Sigmoid colon (tissue), 7 donors: ENCODE measurements at places on chromosomes 12 and 14. TPM values are rescaled to one million over a fixed set of nuclear protein-coding genes. Genes with fewer than 3 reads are reported as not detected.

Gene CNTN1
- total RNA-seq = 23.2 TPM

Gene MYH6
- total RNA-seq = not detected

Gene CCNT1
- 22.4 TPM for total RNA-seq

Gene ACRBP
- 1.4 TPM for total RNA-seq

Gene ACSS3
- total RNA-seq = 9.9 TPM

Gene PARP11
- 5.8 TPM for total RNA-seq

DNA sequence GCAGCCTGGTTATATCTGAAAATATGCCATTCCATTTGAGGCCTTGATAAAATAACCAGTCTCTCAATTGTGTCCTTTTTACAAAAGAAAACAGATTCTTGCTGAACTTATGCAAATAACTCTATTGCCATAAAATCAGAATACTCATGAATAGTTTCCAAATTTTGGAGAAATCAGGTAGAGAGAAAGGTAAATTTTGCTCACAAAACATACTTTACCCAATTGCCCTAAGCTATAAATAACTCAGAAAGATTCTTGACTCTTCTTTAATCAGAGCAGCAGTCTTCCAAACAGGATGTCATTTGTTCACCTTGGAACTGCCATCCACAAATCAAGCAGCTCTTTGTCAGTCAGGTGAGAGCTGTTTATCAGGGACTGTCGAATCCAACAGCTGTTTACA lies 12.6 kb downstream of the ZNF26 start:
- no peak for DNase-seq

DNA sequence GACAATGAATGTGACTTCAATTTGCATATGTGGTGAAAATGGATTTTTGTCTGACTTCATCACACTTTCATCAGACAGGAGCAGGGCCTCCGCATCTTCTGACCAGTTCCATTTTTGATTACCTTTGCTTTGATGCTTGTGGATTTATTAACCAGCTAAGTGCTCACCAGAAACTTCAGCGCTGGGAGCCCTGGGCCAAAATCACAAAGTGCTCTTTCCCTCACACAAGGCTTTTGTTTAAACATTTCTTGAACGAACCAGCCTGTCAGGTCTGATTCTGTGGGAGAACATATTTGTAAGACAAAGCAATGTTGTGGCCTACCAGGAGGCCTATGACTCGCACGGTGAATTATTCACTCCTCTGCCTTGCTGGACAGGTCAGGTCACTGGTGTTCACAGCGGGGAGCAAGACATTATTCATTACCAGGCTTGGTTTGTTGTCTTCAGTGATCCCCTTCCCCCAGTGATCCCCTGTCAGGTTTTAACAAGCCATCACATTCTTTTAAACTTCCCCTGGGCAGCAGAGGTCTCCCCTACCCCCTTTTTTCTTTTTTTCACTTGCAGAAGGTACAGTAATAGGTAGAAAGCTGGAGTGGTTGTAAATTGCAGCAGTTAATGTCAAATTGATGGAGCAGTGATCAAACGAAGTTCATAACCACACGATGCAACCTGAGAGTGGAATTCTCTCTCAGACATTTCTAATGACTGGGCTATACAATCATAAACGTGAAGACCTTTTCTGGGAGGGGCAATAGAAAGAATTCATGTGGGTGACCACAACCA lies 167.5 kb upstream of the PRICKLE1 start:
- DNase-seq = no peak

DNA sequence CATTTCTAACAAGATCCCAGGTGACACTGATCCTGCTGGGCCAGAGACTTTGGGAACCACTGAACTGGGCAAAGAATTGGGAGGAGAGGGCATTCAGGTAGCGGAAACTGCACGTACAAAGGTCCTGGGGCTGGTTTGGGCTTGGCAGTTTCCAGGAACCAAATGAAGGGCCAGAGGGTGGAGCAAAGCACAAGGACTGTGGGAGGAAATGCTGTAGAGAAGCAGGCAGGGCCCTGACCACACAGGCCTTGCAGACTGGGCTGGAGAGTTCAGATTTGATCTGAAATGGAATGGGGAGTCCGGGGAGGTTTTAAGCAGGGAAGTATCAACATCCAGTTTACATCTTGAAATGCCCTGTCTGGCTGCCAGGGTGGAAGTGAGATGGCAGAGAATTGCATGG lies 195.1 kb downstream of the PHETA1 start:
- DNase-seq = no peak

GRCh38 chr12:89935850-89936249 lies 227.2 kb upstream of the ATP2B1 start:
- no peak for DNase-seq

DNA sequence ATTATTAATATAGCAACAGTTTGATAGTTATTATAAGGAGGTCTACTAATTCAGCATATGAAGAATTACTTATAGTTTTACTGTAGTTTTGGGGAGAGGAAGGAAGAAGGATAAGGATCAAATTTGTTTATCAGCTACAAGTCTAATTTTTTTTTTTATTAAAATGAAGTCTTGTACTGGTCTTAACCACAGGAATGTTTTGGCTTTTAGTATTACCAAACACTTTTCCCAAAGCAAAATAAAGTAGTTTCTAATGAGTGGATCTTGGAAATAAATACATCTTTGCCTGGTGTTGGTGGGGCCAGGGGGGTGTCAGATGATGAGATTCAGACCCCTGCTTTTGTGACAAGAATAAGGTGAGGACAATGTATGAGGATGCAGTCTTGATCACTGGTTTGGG lies 57.2 kb upstream of the ZDHHC17 start:
- no peak for DNase-seq

DNA sequence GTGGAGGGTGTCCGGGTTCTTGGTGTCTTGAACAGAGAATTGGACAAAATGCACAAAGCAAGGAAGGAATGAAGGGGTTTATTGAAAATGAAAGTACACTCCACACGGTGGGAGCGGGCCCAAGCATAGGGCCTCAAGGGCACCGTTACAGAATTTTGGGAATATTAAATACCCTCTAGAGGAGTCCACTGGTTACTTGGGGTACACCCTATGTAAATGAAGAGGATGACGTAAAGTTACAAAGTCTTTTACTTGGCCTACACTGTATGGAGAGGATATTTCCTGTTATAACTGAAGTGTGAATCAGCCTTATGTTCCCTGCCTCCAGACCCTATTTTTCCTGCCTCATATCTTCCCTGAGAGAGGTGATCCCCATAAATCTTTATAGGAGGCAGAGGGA lies 102.6 kb downstream of the RIN3 start:
- no peak for DNase-seq

GRCh38 chr14:38762426-38762825 lies 340.6 kb downstream of the SEC23A start:
- DNase-seq = no peak

- no peak for DNase-seq
Measured at GRCh38 chr12:81968421-81968820, 209.3 kb upstream of the PPFIA2 start.

GRCh38 chr12:19382111-19382526 lies 57.2 kb upstream of the AEBP2 start:
- peak; percentile 14 for DNase-seq

- DNase-seq = no peak
Measured at GRCh38 chr12:43095669-43096280, 456.2 kb downstream of the ADAMTS20 start.

DNA sequence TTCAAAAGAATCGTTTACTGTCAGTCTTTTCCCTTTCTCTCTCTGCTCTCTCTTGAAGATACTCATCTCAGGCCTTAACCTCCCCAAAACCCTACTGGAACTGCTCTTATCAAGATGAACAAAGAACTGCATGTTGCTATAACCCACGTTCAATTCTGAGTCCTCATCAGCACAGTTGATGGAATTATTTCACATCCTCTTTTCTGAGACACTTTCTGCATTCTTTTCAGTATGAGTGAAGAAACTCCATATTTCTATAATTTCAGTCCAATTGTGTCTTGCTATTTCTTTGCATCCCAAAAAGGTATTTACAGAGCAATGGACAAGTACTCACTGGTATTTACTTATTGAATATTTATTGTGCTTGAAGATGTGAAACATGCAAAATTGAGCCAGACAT lies 160.1 kb upstream of the CPNE8 start:
- DNase-seq = no peak

DNA sequence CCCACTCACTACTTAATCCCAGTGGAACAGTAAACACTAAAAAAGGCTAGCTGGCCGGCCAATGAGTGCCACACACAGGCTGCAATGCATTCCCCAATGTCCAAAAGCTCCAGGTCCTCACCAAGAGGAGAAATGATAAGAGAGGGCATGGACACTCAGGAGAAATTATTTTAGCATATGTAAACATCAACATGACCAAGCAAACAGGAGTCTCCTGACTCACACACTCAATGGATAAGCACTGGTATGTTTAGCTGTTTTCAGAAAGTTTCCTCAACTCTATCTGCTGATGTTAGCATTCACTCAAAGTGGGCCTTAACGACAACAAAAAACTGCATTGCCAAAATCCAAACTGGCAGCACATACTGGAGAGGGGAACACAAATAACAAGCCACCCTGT lies 105.0 kb downstream of the SLC2A13 start:
- no peak for DNase-seq

- DNase-seq = no peak
Measured at GRCh38 chr14:35045798-35046047, 349 bp upstream of the FAM177A1 start.

DNA sequence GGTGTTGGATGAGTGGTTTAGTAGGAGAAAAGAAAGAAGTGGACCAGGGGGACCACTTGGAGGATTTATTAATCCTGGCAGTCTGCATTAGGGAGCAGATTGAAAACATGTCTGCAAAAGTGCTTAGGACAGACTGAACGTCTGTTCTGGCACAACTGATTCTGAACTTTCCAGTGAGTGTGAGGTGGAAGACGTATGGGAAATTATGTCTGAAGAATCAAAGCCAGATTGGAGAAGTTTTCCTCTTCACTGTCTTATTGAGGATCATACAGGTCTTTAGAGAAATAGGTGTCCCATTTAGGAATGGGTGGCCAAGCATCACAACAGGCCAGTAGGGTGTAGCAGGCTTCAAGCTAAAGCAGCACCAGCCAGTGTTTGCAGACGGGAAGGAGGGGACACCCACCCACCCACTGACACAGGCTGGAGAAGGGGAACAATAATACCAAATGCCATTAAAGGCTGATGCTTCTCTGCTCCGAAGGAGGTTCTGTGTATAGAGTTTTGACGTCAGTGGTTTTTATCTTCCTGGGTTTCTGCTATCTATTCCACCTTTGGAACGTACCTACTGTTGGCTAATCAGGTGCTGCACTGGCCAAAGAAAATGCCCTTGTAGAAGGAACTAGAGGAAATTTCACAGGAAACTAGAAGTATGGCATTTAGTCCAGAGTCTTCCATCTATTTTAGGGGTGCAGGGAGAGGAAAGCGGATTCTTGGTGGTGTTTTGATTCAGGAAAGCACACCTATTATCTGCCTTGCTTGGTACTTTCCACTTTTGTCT lies 1.8 kb downstream of the SRRM4 start:
- no peak for DNase-seq

GRCh38 chr14:50101417-50101816 lies 15.0 kb downstream of the VCPKMT start:
- no peak for DNase-seq

- no peak for DNase-seq
Measured at GRCh38 chr12:88360343-88360742, 218.2 kb downstream of the TMTC3 start.

GRCh38 chr14:83712418-83713129 lies 1817.4 kb upstream of the FLRT2 start:
- no peak for DNase-seq

DNA sequence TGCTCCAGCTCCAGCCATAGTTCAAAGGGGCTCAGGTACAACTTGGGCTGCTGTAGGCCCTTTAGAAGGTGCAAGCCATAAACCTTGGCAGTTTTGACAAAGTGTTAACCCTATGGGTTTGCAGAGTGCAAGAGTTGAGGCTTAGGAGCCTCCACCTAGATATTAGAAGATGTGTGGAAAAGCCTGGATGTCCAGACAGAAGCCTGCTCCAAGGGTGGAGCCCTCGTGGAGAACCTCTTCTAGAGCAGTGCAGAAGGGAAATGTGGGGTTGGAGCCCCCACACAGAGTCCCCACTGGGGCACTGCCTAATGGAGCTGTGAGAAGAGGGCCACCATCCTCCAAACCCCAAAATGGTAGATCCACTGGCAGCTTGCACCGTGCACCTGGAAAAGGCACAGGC lies 45.1 kb downstream of the RPS29 start:
- no peak for DNase-seq

- DNase-seq = peak; percentile 81
Measured at GRCh38 chr12:113299619-113300237, 35.2 kb downstream of the SLC8B1 start.

GRCh38 chr12:28699029-28699428 lies 450.0 kb upstream of the FAR2 start:
- no peak for DNase-seq

GRCh38 chr12:64660237-64661018 lies 50.1 kb downstream of the RASSF3 start:
- no peak for DNase-seq

- DNase-seq = no peak
Measured at GRCh38 chr12:108055141-108055540, 73.9 kb upstream of the WSCD2 start.

DNA sequence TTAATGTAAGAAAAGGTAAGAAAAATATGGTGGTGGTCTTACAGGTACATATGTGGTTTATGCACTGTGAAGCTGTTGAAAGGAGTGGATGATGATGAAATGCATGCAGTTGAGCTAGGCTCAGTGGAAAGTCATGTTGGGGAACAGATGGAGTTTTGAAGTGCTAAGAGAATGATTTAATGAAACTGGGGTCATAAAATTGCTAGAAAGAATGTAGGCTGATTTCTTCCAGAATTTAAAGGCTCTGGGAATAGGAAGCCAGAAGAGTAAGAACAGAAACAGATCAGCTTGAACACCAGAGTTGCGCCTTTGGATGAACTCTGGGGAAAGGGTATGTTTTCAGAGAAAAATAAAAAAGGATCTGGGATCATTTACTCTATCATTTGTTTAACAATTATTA lies 146.5 kb downstream of the MON2 start:
- no peak for DNase-seq

DNA sequence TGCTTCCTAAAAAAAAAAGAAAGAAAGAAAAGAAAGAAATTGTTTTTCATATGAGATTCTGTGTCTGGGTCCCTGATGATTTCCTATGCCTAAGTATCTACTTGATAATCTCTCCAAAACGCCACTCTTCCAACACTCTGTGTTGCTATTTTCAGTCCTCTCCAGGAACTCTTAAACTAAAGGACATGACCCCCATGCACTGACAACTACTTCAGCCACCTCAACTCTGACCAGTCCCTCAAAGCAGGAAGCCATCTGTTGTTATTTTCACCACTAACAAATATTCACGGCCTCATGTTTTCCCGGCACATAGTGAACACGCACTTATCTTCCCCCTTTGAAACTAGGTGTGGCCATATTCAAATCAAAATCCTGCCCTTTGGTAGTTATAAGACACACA lies 259.3 kb downstream of the PPFIA2 start:
- no peak for DNase-seq

DNA sequence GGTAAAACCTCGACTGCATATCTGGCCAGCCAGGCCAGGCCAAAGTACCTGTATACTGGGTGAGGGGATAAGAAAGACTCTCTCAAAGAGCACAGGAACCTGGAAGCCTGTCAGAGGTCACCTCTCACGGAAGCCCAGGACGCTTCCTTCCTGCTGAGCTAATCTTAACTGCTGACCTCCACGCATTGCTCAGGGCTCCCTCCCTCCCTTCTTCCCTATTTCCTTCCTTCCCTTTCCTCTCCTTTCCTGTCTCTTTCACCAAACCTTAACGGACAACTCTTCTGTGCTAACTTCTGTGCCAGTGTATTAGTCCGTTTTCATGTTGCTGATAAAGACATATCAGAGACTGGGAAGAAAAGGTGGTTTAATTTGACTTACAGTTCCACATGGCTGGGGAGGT lies 14.8 kb upstream of the RNASE10 start:
- DNase-seq = no peak
